ENCODE measurements at places on chromosomes 7 and 10.

- DNase-seq = no peak
Measured at GRCh38 chr10:17954861-17955260, 3.1 kb downstream of the SLC39A12 start.

DNA sequence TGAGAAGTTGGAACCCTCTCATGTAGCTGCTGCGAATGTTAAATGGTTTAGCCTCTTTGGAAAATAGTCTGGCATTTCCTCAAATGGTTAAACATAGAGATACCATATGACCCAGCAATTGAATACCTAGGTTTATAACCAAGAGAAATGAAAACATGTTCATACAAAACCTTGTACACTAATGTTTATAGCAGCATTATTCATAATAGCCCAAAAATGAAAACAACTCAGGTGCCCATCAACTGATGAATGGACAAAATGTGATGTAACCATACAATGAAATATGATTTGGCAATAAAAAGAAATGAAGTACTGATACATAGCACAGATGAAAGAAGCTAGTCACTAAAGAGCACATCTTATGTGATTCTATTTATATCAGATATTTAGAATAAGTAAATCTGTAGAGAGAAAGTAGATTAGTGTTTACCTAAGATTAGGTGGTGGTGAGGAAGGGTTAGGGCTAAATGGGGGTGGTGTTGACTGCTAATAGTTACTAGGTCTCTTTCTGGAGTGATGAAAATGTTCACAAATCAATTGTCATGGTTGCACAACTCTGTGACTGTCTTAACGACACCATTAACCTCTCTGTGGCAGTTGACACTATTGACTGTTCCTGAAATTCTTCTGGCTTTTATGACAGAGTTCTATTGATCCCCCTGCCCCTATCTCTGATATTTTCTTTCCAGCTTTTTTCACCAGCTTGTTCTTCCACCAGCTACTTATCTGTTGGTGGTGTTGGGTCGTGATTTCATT lies 35.2 kb downstream of the VCL start:
- no peak for DNase-seq

- DNase-seq = peak; percentile 26
Measured at GRCh38 chr7:30330134-30331111, 46.0 kb downstream of the ZNRF2 start.

- no peak for DNase-seq
Measured at GRCh38 chr7:7438851-7439250, 96.8 kb downstream of the COL28A1 start.

DNA sequence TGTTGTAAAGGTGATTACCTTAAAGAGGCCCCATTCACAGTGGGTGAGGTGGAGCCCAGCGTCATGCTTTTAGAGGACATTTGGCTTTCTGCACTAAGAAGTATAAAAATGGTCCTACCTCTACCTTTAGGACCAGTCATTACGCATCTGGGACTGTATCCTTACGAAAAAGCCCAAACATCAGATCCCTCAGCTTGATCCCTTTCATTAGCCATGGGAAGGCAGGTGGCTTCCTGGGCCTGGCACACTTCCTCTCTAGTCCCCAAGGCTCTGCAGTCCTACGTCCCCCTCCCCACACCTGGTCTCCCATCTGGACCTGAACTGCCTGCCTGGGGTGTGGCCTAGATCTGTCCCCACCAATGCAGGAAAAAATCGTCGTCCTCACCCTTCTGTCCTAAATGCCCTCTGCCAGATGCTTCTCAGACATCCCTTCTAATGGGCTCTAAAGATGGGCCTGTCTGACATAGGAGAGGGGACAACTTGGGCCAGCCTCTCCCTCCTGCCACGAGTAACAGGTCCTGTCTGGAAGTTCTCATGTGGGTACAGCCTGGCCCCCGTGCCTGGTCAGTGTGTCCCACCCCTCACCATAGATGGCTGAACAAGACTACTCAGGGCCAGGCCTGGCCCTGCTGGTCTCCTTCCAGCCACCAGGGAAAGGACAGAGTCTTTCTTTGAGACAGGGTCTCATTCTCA lies 11.8 kb upstream of the SLC18A3 start:
- no peak for DNase-seq

- peak; percentile 28 for DNase-seq
Measured at GRCh38 chr7:3194501-3195141, 106.4 kb upstream of the SDK1 start.

- DNase-seq = no peak
Measured at GRCh38 chr7:28509251-28510025, 97.1 kb downstream of the CREB5 start.

- peak; percentile 52 for DNase-seq
Measured at GRCh38 chr7:30285067-30285535, 704 bp downstream of the ZNRF2 start.

DNA sequence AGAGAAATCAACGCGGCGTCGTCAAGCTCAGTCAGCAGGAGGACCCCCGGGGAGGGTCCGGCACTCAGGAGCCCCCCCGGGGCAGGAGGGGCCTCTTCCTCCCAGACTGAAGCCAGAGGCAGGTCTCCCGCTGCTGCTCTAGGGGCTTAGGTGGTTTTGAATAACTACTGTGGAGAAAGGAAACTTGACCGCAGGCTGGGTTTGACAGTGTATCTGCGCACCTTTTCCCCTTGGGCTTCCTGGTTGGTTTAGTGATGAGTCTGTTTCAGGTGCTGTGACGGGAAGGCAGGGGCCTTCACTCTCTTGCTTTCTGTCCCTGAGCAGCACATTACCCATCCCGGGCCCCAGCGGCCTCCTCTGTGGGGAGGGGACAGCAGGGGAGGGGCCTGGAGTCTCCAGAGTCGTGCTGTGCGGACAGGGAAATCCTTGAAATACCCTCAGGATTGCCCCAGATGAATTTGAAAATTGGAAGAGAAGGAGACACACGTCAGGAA lies 262.2 kb downstream of the ADARB2 start:
- no peak for DNase-seq

DNA sequence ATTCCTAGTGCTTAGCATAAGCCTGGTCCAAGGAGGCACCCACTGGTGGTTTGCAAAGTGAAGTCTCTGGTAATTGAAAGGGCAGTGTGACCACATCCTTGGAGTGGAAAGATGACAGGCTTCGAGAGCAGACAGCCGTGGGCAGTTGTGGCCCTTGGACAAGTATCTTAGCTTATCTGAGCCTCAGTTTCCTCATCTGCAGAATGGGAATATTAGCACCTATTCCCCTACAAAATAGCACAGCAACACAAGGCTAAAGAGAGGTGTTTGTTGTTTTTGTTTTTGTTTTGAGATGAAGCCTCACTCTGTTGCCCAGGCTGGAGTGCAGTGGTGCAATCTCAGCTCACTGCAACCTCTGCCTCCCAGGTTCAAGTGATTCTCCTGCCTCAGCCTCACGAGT lies 29.3 kb downstream of the MYL10 start:
- no peak for DNase-seq

DNA sequence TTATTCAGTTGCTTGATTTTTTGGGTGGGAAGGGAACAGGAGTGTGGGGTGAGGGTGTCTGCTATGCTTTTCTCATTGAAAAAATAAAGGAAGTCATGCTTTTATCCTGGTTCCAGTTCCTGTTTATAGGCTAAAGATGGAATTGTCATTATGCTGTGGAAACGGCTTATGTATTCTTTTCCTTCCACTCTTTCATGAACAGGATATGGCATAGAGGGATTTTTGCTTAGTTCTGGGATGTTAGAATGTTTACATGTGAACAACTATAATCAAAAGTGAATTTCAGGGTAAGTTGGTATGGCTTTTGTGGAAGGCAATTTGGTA lies 35.9 kb upstream of the PTPN12 start:
- no peak for DNase-seq

- no peak for DNase-seq
Measured at GRCh38 chr10:95876756-95877155, 31.0 kb upstream of the CC2D2B start.

DNA sequence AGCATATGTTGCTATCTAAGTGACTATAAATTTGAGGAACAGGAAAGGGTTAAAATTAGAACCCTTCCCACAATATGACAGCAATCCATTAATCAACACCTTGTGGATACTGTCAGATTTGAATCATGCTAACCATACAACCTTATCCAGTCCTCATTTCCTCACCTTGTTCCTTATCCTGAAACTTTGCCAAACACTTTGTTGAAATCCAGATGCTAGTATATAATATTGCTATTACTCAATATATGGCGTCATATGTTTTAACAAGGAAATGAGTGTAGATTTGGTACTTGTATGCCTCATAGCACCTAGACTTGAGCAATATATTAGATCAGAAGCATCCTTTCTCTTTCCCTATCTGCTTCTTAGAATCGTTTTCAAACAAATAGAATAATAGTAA lies 66.3 kb upstream of the SLC25A13 start:
- DNase-seq = no peak

- DNase-seq = peak; percentile 31
Measured at GRCh38 chr7:26862834-26863233, 1.6 kb downstream of the SKAP2 start.

DNA sequence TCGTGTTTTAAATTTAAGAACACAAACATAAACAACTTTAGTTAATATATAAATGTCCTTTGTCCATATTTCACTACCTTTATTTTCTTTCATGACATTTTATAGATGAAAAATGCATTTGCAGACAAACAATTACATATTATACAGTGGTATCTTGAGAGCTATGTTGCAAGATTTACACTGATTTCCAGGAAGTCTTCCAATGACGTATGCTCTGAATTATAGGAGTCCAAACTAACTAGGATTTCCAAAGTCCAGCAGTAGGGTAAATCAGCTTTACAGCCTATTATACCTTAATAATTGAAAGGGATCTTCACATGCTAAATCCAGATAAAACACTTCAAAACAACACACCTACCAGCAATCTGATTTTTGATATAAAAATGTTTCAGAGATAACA lies 69.4 kb downstream of the HYCC1 start:
- DNase-seq = peak; percentile 78

- no peak for DNase-seq
Measured at GRCh38 chr10:133143200-133143533, 16.9 kb upstream of the KNDC1 start.

- no peak for DNase-seq
Measured at GRCh38 chr7:106562711-106563366, 98.1 kb downstream of the CCDC71L start.

GRCh38 chr10:59362959-59363381 lies 621 bp upstream of the FAM13C start:
- DNase-seq = peak; percentile 37

- DNase-seq = no peak
Measured at GRCh38 chr7:24933298-24933697, 46.7 kb downstream of the OSBPL3 start.

DNA sequence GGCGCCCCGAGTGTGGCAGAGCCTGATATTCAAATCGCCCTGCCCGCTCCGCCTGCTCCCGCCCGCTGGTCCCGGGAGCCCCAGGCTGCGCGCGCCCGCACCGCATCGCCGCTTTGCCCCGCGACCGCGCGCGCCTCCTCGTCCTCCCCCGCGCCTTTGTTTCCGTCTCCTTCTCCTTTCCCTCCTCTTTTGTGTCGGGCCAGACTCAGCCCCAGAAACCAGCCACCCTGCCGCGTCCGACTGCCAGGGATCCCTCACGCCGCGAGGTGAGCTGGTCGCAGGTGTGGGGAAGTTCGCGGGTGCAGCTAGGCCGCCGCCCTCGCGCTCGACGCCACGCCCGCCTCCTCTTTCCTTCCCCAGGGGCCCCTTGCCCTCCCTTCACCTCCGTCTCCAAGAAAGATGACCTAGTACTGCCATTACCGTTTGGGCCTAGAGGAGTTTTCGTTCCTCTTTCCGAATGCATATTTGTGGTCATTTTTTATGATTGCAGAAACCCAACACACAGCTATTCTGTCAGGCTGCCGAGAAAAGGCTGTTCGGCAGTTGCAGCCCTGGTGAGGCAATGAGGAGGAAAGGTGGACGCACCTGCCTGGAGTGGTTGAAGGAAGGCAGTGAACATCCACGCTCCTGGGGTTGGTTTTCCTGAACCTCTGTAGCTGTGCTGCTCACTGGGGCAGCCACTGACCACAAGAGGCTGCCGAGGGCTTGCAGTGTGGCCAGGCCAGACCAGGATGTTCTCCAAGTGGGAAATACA lies 107.3 kb downstream of the SNX10 start:
- DNase-seq = peak; percentile 13

DNA sequence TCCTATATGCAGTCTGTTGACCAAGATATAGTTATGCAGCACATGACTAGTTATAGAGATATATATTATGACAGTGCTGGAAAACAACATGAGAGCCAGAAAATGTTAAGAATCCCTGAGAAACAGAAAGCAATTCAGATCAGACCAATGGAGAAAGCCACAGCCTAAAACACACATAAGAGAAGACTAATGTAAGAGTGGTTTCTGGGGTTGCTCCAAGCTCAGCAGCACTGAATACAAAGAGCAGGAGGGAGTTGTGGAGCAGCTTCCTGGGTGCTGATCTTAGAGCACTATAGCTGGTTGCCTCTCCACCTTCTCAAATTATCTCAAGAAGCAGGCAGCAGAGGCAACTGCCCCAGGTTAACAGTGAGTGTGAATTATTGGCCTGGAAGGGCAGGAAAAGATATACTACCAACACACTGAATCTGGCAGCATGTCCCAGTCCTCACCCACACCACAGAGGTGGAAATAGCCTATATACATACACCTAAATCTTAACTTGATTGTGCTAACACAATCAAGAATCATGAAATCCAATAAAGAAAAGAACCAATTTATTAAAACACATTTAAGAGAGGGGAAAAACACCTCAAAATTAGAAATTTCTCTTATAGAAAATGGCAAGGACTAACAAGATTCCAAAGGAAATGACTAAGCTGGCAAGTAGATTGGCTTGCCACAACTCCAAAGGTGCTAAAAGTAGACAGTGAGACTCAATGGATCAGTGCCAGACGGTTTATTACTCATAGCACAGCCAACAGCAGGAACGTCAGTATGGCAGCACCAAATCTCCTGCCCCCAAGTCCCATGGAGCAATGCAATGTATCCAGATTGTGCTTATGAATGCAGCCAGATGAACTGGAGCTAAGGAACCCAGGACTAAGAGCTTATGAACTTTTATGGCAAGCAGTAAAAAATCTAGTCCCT lies 5.1 kb downstream of the PTTG1IP2 start:
- DNase-seq = peak; percentile 16

DNA sequence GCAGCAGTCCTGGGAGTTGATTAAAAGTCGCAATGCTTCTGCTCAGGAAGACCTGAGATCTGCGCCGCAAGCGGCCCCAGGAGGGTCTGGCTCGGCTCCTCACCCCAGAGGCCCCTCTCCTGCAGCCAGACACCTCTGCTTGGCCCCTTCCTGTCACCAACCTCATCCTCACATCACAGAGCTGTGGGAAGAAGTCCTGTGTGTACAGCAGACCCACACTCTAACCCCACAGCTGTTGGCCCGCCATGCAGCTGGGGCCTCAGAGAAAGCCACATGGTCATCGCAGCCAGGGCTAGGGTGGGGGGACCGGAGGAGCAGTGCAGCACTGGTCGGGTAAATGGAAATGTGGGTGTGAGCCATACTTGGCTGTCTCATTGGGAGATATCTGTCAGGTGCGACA lies 97.7 kb downstream of the RGS10 start:
- DNase-seq = no peak

Measured in small intestine (tissue), 16 donors.